ENCODE measurements at places on chromosomes 12 and 14.

DNA sequence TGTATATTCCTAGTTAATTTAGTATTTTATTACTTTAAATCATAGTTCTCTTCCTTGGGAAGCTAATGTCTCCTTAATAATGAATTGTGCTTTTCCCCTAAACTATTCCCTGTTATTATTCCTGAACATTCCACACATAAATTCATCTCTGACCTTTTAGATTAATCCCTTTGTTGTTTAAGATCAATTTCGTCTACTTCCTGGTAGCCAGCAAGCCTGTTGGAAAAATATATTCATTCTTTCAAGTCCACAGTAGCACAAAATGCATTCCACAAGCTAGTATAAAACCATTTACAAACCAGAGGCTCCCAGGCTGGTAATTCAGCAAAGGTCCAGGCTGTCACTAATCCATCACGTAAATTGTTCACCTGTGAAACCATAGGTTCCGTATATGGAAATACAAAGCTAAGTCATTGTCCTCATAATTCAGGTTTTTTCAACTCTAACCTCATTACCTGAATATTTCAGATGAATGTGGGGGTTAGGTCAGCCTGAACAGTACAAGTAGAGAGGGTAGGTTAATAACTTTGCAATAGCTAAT, 232.7 kb downstream of the SEC23A start:
- DNase-seq = no peak

DNA sequence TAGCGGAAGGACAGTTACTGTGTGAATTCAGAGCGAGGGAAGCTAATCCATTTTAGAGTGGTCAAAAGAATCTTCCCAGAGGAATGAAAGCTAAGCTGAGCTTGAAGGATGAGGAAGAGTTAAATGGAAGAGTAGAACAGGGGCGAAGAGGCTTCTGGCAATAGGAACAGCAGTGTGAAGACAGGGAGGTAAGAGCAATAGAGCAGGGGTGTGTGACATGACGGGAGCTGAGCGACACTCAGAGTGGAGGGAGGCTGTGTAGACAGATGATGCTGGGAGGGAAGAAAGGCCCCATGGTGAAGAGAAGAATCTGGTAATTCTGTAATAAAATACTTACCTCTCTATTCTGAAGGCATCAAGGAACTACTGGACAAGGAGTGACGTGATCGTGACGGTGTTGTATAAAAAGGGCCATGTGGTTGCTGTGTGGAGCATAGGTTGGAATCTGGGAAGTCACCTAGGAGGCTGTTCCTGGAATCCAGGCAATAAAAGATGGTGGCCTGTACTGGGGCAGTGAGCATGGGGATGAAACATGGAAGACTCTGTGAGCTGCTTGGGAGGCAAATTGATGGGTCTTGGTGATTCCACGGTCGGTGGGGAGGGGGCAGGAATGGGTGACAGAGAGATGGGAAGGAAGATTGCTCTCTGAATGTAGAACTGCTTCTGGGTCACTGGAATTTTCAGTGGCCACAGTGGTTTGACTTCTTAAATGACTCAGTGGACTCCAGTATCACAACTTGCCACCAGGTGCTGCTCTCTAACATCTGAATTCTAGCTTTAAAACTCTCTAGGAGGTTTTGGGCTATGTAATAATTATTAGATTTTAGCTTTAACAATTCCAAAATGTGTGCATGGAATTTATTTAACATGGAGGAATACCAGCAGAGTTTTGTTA, 164.1 kb downstream of the ATP23 start:
- DNase-seq = no peak

DNA sequence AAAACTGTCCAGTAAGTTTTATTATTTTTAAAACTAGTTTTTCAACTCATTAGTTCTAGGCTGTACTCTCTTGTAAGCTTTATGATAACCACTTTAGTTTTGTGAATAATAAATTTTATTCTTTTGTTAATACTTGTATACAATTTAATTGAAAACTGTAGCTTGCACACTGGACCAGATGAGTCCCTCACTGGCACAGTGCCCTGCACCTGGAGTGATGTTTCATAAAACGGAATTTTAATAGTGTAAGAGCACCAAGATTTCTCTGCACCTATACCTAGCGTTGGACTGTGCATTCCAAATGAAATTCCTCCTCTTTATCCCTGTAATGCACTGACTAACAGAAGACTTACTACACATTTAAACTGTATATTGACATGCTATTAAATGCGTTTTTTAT, 80.8 kb downstream of the PRIMA1 start:
- no peak for DNase-seq

GRCh38 chr14:73591690-73592449, at the start of gene ACOT4:
Gene ACOT4 (plus strand): TSS chr14:73591873. CDS start chr14:73591960, 87 bp downstream.
- peak; percentile 34 for DNase-seq

GRCh38 chr14:99976021-99976420, 89.2 kb upstream of the EVL start:
- DNase-seq = no peak

DNA sequence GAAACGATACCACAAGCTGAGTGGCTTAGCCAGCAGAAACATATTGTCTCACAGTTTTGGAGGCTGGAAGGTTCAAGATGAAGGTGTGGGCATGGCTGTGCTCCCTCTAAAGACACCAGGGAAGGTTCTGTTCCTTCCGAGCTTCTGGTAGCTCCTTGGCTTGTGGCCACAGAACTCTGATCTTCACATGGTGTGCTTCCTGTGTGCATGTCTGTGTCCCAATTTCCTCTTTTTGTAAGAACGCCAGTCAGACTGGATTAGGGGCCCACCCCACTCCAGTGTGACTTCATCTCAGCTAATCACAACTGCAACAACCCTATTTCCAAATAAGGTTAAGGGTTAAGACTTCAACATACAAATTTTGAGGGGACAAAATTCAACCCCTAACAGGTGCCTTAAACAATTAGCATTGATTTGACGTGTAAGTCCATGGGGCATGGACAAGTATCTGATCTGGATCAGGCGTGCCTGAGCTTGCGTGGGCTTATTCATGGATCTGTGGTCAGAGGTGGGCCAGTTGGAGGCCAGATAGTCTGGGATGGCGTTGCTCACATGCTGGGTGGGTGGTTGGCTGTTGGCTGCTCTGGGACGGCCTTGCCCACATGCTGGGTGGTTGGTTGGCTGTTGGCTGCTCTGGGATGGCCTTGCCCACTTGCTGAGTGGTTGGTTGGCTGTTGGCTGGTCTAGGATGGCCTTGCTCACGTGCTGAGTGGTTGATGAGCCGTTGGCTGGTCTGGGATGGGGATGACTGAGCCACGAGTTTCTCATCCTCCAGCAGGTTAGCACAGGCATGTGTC, 88.5 kb downstream of the LGMN start:
- peak; percentile 68 for DNase-seq

- no peak for DNase-seq
Measured at GRCh38 chr12:693934-694533, 30.8 kb upstream of the NINJ2 start.

DNA sequence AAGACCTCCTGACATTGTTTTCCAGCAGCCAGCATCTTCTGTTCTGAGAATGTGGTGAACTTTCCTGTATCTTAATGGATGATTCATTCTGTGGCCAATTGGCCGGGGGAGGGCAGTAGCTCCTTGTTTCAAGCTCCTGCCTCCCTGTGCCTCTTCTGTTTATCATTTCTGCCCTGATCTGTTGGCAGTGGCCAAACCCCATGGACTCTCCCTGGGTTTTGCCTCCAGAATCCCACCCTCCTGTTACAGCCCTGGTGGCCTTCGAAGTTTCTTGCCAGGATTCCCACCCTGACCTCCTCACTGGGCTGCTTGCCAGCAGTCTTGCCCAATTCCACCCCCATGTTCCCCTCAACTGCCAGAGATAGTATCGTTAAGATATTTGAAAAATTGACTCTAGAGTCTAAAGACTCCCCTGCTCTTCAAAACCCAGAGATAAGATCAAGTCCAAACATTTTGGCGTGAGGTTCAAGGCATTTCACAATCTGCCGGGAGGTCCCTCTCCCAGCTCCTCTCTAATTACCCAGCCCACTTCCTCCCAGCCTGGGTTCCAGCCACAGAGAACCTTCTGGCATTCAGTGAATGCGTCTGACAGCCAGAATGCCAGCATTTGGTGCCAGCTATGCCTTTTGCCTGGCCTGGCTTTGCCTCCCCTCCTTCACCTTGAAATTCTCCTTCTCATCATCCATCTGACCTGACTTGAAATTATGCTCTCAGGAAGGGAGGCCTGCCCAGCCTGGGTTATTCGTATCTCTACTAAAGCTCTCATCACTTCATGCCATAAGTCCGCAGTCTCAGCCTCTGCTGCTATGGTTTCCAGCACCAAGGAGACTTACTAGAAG, 37.7 kb upstream of the TXNRD1 start:
- DNase-seq = peak; percentile 52

DNA sequence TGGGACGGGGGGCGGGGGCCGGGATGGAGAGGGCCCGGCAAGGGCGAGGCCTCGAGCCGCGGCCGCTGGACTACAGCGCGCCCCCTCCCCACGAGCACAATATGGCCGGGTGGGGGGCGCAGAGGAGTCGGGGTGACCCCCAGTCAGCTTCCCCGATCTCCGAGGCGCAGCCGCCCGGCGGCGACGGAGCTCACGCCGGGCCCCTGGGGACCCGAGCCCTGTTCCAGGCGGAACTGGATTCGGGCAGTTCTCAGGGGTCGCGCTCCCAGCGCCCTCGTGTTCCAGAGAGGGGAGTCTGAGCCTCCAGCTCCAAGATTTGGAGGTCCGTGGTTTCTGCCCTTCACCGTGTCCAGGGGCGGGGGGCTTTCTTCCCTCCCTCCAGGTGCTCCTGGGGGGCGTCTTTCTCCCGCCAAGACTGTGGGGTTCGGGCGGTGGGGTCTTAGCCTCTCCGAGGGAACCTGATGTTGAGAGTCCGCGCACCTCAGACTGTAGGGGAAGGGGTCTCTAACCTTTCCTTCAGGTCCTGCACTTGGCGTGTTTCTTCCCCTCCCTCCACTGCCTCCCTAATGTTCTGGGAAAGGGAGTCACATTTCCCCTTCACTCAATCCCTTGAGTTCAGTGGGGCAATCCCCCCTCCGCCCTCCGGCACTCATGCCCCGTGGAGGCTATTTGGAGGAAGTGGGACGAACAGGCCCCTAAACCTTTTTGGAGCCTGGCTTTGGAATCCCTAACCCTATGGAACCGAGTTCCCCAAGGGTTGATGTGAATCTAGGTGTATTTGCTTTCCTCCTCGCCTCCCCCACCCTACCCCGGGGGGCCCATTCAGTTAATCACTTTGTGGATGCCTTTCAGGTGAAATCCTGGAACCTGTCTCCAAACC, 584 bp downstream of the ACVR1B start:
- no peak for DNase-seq

- DNase-seq = no peak
Measured at GRCh38 chr14:76331328-76332011, 44.5 kb upstream of the ESRRB start.

DNA sequence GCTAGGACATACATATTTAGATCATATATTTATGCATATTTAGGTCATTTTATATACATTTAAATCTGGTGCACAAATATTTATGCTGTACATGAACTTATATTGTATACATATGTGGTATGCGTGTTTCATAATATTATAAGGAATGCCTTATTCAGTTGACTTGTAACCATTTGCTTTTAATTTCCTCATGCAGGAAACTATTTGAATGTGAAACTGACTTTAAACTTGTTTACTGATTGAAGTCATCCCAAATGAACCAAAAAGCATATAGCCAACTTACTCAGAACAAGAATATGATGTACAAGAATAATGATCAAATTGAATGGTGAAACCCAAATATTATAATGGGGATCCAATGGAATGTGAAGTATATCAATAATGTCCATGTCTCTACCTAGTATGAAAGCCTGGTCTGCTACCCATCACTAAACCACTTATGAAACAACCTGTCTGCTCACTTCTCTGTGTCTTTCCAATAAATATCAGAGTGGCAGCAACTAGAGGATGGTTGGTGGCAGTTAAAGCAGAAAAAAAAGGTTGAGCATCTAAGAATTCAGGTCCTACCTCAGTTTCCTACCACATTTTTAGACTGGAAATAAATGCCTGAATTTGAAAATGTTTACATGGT, 38.3 kb downstream of the RPS6KA5 start:
- no peak for DNase-seq

- DNase-seq = peak; percentile 61
Measured at GRCh38 chr14:49549881-49550280, 36.3 kb downstream of the RPS29 start.

DNA sequence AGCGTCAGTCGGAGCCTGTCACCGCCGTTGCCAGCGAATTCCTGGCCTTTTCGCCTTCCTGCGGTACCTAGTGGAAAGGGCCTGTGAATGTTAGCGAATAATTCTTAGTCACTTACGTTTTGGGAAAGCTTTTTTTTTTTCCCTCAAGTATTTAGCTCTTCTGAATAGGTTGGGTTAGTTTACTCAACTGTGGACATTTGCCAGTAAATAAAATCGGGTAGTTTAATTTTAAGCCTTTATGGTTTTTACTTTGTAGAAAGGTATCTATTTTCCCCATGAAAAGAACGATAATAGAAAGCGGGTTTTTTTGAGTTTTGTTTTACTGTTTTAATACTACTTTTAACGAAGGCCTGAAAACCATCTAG, 1.7 kb downstream of the YY1 start:
- DNase-seq = no peak

DNA sequence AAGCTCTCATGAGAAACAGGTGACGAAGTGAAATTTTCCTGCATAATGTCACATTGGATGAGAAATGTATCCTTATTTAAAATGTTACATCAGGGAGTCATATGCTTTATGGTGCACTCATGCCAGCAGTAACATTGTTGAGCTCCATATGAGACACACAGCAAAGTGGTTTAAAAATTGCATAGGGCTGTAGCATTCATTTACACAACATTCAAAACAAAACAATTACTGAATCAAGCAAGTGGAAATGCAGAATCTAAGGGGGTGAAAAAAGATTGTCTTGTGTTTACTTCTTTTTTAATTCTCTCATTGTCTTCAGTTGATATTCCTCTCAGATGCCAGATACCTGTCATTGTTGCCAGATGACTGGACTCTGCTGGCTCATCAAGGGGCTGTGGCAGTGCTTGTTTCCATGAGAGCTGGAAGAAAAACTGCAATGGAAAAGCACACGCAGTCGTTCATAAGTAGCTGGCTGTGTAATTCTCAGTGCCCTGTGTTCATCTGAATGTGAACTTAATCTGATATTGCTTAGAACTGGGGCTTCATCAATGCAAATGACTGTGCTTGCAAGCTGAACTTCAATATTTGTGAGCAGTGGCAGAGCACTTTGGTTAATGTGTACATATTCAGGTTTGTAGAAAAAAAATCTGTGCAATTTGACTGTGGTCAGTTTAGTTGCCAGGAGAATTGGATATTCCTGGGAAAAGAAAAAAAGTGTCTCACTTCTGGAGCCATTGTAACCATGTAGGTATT, 305.6 kb downstream of the RAD51B start:
- DNase-seq = peak; percentile 74

GRCh38 chr12:21169878-21170472, 39.0 kb downstream of the SLCO1B1 start:
- no peak for DNase-seq

Data from foreskin keratinocyte (primary cell).